Fibroblast of skin of abdomen (primary cell): ENCODE measurements at places on chromosomes 3 and 15.
A peak's percentile ranks its signal among the peaks of the same experiment; 100 is the strongest.

GRCh38 chr15:60695713-60696522, 217.0 kb upstream of the ICE2 start:
- peak; percentile 35 for DNase-seq

DNA sequence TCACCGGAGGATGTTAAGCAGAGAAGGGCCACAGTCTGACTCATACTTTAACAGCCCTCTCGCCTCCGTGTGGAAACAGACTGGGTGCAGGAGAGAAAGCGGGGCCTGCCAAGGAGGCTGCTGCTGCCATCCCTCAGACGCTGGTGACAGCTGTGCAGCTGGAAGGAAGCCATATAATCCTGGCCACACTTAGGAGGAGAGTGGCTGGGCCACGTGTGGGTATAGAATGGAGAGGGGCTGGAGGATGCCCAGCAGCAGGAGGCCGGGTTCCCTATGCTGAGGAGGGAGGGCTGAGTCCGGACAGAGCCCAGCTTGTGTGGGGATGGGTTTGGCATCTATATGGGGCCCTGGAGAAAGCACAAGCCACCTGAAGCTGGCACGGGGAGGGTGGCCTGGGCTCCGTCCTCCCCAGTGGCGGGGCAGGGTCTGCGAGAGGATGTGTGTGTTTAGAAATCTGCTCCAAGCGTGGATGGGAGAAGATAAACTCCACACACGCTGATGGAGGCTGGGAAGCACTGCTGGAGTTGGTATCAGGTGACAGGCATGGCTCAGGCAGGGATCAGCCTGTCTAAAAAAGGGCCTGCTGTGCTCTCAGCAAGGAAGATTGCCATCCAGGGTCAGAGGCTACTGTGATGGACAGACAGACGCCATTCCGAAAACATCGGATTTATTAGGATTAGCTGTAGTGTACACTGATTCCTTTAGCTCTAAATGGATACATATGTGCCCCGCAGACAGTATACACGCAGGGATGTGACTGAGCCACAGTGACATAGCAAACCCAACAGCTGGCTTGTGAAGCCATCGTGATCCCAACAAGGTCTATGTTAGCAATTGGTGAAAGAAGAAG, 15.9 kb downstream of the ABTB1 start:
- peak; percentile 52 for DNase-seq

DNA sequence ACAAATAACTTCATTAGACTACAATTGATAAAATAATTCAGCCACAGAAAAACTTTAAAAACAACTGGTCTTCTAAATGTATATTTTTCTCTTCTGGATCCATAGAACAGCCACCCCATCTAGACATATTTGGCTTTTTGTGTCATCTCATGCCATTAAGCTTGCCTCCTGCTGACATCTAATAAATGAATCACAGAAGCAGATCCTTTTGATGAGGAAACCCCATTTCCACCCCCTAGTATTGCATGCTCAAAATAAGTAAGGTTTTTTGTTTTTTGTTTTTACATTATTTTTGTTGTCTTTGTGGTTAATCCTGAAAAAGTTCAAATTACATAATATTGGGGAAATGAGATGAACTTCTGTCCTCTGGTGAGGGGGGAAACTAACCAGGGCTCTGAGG, 94.8 kb downstream of the DUT start:
- DNase-seq: no peak

GRCh38 chr3:15151166-15151565, 52.2 kb upstream of the RBSN start:
- no peak for DNase-seq

DNA sequence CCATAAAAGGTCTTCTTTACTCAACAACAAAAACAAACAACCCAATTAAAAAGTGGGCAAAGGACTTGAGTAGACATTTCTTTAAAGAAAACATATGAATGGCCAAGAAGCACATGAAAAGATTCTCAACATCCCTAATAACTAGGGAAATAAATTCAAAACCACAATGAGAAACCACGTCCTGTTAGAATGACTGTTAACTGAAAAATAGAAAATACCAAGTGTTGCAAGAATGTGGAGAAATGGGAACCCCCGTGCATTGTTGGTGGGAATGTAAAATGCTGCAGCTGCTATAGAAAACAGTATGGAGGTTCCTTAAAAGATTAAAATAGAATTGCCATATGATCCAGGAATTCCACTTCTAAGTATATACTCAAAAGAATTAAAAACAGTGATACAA, 34.8 kb downstream of the NMNAT3 start:
- peak; percentile 8 for DNase-seq

- DNase-seq: peak; percentile 22
These were observed 72.5 kb upstream of the PRR23C start for GRCh38 chr3:139117136-139117675.

DNA sequence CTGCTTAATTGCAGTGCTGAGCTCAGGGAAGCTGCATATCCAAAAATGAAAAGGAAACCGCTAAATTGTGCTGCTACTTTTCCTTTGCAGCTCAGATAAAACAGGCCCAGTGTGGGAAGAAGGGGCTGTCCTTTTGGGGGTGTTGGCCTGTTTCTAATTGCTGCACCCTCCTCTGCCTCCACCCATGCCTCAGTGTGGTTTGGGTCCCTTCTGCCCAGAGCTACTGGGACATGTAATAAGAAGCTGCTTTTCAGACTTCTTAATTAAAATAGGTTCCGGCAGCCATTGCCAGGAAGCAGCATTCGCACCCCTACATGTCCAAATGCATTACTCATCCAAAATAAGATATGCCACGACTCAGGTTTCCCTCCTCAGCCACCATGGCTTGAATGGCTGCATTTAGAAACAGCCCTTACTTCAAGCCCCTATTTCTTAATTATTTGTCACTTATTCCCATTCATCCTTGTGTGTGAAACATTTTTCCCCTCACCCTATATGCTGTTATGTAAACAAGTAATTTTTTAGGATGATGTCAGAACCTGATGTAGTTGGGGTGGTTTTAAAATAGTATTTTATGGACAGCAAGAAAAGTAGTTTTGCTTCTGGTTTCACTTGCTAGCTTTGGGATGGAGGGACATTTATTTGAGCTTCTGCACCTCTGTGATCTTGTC, 235.9 kb upstream of the CTDSPL start:
- DNase-seq: peak; percentile 10

DNA sequence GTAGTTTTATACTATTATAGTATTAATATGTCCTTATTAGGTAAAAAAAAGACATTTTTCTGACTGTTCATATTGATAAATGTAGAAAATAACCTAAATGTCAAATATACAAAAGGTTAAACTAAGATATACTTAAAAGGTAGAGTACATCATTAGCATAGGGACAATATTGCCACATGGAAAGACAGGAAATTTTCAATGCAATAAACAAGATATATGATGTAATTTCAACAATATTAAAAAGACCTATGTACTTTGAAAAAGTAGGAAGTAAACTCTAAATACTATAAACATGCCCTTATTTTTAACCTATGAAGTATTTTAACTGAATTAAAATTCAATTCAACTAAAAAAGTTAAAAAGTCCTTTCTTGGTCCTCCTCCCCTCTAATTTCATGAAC, 1.9 kb downstream of the SPG11 start:
- no peak for DNase-seq

DNA sequence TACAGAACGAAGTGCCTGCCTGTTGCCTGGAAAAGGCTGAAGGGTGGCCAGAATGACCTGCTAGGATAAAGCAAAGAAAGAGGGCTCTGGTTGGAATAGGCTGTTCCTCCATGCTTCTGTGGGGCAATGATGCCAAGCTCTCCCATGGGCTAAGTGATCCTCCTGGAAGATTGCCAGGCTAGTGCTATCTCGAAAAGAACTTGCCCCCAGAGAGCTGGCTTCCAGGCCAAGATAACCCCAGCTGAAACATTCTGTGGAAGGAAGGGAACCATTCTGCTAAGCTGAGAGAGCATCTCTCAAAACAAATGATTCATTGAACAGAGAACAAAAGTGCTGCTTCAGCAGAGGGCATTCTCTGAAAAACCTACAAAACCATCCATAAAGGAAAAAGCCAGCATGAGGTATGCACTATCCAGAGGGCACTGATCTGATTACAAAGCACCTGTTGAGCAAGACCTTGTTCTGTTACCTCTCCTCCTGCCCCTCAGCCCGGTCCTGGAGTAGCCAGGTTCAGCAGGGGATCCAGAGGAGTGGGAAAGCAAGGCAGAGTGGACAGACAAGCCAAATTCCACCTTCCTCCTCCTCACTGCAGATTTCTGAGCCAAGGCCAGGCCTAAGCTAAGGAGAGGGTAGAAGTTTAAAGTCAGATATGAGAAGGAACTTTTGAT, 31.9 kb upstream of the SPRED1 start:
- no peak for DNase-seq
